Activated CD4-positive, alpha-beta T cell treated with anti-CD3 and anti-CD28 coated beads, Interleukin-2, Interleukin-4, amounts not matched to agents 100 ng/mL and 50 ng/mL, durations not matched to agents 16 hours and 8 hours (primary cell): ENCODE measurements at places on chromosomes 13 and 19.

DNA sequence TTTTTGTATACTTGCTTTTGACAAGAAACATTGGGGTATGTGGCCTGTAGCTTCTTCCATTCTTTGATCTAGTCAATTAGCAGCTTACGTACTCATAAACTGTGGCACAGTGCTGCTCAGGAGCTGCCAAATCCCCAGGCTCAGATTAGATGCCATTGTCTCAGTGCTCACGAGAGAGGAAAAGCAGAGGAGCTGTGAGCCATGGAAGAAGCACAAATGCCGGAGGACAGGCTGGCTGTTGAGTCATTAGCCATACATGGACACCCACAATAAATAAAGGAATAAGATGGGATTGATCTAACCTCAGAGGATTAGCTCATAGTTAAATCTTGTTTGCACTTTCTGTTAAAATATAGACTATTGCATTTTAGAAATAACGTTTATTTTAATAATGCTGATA, 121.7 kb downstream of the POSTN start:
- DNase-seq: no peak

GRCh38 chr13:88257706-88258105, 586.5 kb downstream of the SLITRK5 start:
- DNase-seq: no peak

DNA sequence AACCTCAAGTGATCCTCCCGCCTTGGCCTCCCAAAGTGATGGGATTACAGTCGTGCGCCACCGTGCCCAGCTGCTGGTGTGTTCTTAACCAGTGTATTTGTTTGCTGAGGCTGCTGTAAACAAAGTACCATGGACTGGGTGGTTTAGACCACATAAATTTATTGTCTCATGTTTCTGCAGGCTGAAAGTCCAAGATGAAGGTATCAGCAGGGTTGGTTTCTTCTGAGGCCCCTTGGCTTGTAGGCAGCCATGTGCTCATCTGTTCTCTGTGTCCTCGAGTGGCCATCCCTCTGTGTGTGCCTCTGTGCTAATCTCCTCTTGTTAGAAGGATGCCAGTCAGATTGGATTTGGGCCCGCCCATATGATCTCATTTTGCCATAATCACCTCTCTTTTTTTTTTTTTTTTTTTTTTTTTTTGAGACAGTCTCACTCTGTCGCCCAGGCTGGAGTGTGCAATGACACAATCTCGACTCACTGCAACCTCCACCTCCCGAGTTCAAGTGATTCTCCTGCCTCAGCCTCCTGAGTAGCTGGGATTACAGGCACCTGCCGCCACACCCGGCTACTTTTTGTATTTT, 31.8 kb downstream of the PEX11G start:
- DNase-seq: no peak

- no peak for DNase-seq
Measured at GRCh38 chr13:109496216-109496615, 290.2 kb downstream of the IRS2 start.

DNA sequence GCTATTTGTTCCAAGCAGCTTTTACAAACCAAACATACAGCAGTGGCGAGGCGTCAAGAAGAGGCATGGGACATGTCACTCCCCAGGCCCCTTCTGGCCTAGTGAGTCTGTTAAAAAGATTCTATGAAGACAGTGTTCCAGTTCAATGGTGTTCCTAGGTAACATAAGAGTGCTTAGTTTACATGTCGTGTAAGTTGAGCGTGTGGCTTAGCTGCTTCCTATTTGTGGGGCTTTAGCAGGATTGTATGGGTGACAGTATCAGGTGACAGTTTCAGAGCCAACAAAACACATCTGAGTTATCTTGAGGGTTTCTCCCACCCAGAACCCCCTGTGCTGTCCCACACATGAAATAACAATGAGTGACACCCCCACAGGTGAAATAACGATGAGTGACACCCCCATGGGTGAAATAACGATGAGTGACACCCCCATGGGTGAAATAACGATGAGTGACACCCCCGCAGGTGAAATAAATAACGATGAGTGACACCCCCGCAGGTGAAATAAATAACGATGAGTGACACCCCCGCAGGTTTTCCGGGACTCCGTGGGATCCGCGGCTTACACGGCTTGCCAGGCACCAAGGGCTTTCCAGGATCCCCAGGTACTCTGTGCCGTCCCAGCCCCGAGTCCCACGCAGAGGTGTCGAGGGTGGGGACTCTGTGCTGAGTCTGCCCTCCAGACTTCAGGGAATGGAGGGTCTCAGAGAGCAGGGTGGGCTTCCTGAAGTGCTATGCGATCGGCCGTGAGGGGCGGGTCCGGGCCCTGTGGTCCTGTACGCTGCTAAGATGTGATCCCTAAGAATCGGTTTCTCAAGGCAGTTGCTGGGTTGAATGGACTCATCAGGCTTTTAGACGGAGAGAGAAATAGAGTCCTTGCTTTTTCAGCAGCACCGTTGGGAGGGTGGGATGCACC, 68.6 kb downstream of the RAB20 start:
- no peak for DNase-seq

- no peak for DNase-seq
Measured at GRCh38 chr19:42202290-42202880, 15.1 kb downstream of the DEDD2 start.

DNA sequence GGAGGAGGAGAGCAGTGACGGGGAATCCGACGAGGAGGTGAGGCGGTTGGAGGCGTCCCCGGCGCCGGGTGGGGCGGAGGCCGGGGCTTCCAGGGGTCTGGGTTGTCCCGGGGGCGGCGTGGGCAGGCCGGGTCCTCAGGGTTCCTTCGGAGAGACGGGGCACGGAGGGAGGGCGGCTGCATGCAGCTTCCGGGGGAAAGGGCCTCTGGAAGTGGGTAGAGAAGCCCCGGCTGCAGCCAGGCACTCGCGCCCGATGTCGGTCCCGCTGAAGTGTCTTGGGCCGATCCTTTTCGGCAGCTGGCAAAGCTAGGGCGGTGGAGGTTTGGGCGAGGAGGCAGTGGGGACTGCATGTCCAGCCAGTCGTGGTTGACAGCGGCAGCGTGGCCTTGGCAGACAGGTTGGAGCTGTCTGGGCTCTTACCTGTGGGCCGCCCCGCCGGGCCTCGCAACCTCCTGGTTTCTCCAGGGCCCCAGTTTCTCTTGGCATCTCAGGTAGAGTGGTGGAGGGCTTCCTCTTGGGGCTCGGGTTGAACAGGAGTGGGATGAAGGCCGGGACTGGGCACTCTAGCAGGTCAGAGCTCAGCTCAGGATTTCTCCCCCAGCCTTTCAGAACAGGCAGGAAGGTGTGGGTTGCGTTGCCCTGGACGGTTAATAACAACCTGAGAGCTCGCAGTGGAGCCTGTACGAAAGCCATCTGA, 690 bp downstream of the KMT2B start:
- peak; percentile 49 for DNase-seq

DNA sequence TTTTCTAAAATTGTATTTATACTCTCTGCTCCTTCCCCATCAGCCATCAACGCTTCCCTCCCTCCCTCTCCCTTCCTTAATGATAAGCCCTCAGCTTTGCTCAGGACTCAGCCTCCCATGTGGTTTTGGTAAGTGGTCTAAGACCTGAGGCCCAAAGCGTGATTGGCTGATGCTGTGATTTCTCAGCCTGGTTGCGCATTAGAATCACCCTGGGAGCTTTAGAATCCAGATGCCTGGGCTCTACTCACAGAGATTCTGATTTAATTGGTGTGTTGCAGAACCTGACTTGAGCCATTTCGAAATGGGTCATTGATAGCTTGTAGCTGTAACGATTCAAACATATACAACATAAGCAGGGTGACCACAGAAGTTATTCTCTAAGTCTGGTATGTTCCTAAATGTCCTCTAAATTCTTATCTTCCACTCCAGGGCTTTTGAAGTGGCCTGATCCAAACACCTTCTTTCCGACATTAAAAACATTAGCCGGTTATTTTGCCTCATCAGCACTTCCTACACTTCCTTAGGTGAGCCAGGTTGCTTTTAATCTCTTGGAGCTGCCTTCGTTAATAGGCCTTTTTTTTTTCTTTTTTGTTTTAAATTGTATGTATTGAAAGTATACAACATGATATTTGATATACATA, 60.6 kb downstream of the LRCH1 start:
- DNase-seq: no peak

DNA sequence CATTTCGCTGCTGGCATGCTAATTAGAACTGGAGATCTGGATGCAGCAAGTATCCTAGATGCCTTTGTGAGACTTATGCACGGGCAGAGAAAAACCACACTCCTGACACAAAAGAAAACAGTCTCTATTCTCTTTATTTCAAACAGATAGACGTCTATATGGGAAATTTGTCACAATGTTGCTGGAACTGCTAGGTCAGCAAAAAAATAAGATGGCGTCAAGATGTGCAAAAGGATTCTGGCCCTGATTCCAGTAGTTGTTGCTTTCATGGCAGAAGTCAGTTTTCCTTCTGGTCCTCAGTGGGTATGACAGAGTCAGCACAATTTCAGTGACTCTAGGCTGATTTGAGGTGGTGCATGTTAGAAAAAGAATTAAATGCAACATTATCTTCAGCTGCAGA, 1068.0 kb downstream of the SLITRK5 start:
- no peak for DNase-seq

DNA sequence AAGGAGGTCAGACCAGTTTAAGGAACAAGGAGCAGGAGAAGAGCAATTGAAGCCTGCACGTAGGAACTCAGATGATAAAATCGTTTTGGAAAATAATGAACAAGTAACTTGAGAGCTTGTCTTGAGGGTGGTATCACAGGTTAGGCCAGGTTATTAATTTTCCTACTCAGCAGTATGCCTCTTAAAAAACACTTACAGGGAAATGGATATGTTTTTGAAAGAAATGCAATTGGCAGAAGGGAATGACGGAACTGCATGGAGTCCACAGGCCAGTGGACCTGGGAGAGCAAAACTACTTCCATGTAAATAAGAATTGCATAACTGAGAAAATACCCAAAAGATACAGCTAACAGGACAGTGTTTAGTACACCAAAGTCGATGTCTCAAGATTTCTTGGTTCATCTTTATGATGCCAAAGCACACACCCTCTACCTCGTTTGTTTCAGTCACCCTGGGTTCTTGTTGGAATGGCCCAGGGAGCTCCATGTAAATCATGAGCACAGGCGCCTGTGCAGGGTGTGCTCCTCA, 35.2 kb downstream of the MBNL2 start:
- DNase-seq: no peak

DNA sequence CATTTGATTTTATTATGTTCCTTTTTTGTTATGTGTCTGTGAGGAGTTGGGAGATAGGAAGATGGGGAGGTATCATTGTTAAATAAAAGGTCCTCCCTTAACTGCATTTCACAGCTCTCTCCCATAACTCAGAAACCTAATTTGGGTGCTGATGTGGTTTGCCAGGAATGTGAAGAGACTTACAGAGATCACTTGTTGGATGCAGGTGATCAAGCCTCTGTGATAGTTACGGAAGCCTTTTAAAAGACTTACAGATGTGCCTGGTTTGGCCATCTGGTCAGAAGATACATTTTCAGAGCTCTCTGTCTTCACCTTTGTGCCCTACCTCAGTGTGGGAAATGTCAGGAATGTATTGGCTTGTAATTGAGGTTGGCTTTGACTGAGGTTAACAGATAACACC, 146.1 kb downstream of the STOML3 start:
- no peak for DNase-seq

- no peak for DNase-seq
Measured at GRCh38 chr19:39379865-39380396, 11.0 kb downstream of the PAF1 start.

DNA sequence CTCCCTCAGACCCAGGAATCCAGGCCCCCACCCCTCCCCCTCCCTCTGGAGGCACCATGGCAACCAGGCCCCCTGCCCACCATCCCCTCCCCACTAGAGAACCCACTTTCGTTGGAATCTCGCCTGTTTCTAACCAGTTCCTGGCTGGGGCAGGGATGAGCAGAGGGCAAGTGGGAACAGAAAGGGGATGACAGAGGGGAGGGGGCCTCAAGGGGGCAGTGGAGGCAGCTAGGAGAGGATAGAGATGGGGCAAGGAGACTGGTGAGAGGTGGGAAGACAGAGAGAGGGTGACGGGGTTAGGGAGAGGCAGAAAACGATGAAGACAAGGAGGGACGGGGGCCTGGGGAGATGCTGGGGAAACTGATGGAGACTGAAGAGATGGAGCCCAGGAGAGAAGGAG, 586 bp upstream of the C19orf81 start:
- DNase-seq: no peak

GRCh38 chr13:49021953-49022352, 46.2 kb downstream of the FNDC3A start:
- DNase-seq: no peak

- DNase-seq: no peak
Measured at GRCh38 chr19:35908973-35909683, 1.0 kb upstream of the TYROBP start.

DNA sequence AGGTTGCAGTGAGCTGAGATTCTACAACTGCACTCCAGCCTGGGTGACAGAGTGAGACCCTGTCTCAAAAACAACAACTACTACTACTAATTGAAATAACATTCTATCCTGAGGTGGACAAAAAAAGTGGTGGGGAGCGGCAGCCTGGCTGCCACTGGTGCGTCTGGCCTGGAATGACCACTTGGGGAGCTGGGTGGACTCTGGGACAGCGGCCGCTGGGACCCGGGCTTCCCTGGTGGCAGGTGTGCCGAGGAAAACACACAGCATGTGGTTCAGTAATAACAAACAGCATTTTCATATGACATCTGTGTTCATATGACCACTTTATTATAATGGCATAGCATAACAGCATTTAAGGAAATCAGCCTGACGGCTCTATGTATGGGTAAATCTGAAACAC, 33.9 kb downstream of the TFDP1 start:
- no peak for DNase-seq

DNA sequence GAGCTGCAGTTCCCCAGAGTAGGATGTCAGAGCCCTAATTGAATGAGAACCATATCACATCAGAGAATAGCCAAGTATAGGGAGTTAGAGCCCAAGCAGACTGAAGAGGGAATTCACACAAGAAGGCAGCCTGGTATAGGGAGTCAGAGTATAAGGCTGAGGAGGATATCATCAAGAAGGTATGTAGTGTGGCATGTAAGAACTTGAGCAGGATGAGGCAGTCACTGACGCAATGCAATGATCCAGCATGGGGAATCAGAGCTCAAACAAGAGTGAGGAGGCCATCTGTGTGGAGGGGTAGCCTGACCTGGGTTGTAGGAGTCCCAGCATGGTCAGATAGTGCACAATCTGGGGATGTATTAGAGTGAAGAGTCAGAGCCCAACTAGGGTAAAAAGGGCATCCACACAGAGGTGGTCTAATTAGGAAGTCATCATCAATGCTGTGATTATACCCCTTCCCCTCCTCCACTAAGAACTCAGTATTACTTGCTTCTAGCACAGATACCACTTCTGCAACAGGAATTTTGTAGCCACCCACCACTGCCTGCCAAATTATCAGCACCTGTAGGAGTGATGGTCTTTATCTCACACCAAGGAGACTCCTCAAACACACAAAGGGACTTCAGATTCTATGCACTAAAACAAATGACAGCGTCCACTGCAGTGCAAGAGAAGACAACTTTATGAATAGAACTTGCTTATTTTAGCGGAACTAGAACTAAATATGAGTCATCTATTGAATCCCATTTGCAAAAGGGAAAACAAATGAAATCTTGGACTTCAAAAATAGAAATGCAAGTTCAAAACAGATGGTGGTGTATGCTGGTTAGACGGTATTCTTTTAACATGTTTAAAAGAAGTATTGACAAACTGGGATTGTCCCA, 107.2 kb downstream of the FNDC3A start:
- DNase-seq: no peak

GRCh38 chr13:65943708-65944107, 1286.4 kb downstream of the PCDH9 start:
- DNase-seq: no peak
